ENCODE measurements at places on chromosomes 4 and X. TPM values are rescaled to one million over a fixed set of nuclear protein-coding genes. Genes with fewer than 3 reads are reported as not detected.

CTAG1A gene
- not detected for total RNA-seq

UGT2A1 gene
- total RNA-seq: not detected

SASH3 gene
- total RNA-seq: 254 TPM

CMC4 gene
- total RNA-seq: 4.7 TPM

PWWP3B gene
- total RNA-seq: not detected

FAM47B gene
- total RNA-seq: not detected

ASB11 gene
- total RNA-seq: not detected

TCEAL3 gene
- 2.1 TPM for total RNA-seq

SPANXN4 gene
- not detected for total RNA-seq

PROM1 gene
- not detected for total RNA-seq

FAM184B gene
- not detected for total RNA-seq

ARMCX1 gene
- 0.12 TPM for total RNA-seq

DOK7 gene
- not detected for total RNA-seq

TDO2 gene
- not detected for total RNA-seq

DNA sequence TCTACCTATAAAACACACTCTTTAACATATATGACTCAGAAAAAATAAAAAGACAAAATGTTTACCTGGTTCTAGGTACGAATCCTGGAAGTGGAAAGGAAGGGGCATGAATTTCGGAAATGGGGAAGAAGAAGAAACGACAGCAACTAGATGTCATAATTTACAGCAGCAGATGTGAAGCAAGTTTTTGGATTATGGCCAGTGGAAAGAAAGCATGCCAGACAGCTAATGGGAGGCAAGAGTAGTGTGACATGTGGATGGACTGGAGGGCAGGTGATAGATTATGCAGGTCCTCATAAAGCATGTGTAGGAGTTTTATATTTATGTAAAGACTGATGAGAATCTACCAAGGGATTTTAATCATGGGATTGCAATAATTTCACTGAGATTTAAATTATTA lies 279.0 kb upstream of the TACR3 start:
- no peaks in the 10 kb centered on the region for H3K4me1 ChIP-seq
- H3K27me3 ChIP-seq: no peaks in the 10 kb centered on the region
- H3K4me3 ChIP-seq: no peak overlapping the region
- no peak for DNase-seq

- H3K4me1 ChIP-seq: no peaks in the 10 kb centered on the region
- no peak overlapping the region for H3K4me3 ChIP-seq
- no peak overlapping the region for H3K27ac ChIP-seq
- H3K36me3 ChIP-seq: no peaks in the 10 kb centered on the region
- peaks cover 4% of the 10 kb centered on the region for H3K27me3 ChIP-seq
Measured at GRCh38 chrX:123399709-123400108, 215.6 kb downstream of the GRIA3 start.

DNA sequence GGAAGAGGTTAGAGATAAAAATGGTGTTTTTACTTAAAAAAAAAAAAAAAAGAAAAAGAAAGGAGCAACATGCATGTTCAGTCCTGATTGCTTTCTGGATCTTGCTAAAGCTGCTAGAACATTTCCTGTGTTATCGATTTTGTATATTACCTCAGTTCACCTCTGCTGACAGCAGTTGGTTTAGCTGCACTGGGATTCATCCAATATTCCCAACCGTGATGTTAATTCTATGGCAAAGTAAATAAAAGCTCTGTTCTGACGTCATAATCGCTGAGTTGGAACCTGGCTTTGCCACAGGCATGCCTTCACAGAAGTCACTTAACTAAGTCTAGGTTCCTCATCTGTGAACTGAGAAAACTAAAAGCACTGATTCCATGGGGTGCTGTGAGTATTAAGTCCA lies 90.7 kb upstream of the SORBS2 start:
- H3K27me3 ChIP-seq: no peaks in the 10 kb centered on the region
- no peaks in the 10 kb centered on the region for H3K4me1 ChIP-seq
- no peak for DNase-seq
- H3K27ac ChIP-seq: no peak overlapping the region
- H3K36me3 ChIP-seq: no peaks in the 10 kb centered on the region

DNA sequence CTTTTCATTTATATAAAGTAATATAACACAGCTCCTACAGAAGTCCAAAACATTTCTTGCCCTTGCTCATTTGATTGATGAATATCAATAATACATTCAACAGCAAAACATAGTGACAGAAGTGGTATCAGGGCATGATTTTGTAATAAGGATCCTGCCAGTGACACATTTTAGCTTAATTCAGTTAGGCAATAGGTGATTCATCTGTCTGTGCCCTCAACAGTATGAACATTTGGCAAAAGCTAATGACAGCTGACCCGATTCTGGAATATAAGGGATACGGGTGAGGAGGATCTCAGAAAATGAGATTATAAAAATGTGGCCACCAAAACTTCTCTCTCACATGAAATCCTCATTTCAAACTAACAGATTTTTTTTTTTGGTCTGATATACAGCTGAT lies 294.0 kb downstream of the CAMK2D start:
- H3K4me3 ChIP-seq: no peak overlapping the region
- no peak overlapping the region for H3K27ac ChIP-seq

- H3K36me3 ChIP-seq: no peaks in the 10 kb centered on the region
- DNase-seq: no peak
- no peaks in the 10 kb centered on the region for H3K4me1 ChIP-seq
- no peak overlapping the region for H3K4me3 ChIP-seq
- no peaks in the 10 kb centered on the region for H3K27me3 ChIP-seq
- no peak overlapping the region for H3K27ac ChIP-seq
Measured at GRCh38 chr4:166324321-166324720, 451.3 kb downstream of the TLL1 start.

GRCh38 chrX:41108463-41109205 lies 23.4 kb downstream of the USP9X start:
- no peaks in the 10 kb centered on the region for H3K27me3 ChIP-seq
- peaks cover 50% of the 10 kb centered on the region for H3K4me1 ChIP-seq
- no peak for DNase-seq
- H3K27ac ChIP-seq: no peak overlapping the region
- H3K4me3 ChIP-seq: no peak overlapping the region
- H3K36me3 ChIP-seq: peaks cover 12% of the 10 kb centered on the region

DNA sequence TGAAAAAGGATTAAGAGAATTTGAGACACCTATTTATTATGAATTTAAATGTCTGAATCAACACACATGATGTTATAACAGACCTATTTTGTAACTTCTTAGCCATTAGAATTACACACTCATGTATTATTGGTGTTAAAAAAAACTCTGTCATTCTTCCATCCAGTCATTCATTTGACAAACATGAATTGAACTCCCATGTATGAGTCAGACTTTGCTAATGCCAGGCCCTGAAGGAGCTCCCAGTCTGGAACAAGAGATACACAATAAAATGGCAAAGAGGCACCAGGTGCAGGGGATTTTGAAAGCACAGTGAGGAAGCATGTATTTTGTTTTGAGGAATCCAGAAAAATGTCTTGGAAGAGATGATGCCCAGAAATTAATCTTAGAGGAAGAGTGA lies 87.7 kb upstream of the EFHC2 start:
- no peak for DNase-seq
- H3K27me3 ChIP-seq: no peaks in the 10 kb centered on the region
- H3K4me1 ChIP-seq: no peaks in the 10 kb centered on the region
- no peak overlapping the region for H3K4me3 ChIP-seq

GRCh38 chrX:9188117-9188516 lies 154.2 kb upstream of the FAM9B start:
- no peak overlapping the region for H3K4me3 ChIP-seq
- H3K4me1 ChIP-seq: no peaks in the 10 kb centered on the region
- DNase-seq: no peak
- H3K36me3 ChIP-seq: no peaks in the 10 kb centered on the region

DNA sequence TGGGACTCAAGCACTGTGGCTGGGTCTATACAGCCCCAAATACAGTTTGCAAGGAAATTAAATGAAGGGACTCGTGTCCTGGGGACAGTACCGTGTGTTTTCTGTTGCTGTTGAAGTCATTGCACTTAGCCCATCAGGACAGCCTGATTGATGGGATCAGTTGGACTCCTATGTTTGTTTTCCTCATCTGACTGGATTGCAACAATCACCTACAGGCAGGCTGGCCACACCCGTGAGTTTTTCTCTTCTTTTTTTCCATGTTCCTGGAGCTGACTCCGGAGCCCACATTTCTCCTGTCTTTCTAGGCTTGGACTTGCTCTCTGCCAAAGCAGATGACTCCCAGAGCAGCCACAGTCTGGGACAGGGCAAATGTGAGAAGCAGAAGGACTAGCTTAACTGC lies 38.1 kb downstream of the RTL9 start:
- DNase-seq: no peak
- no peaks in the 10 kb centered on the region for H3K4me1 ChIP-seq
- H3K27me3 ChIP-seq: no peaks in the 10 kb centered on the region
- no peaks in the 10 kb centered on the region for H3K36me3 ChIP-seq
- no peak overlapping the region for H3K27ac ChIP-seq
- H3K4me3 ChIP-seq: no peak overlapping the region

DNA sequence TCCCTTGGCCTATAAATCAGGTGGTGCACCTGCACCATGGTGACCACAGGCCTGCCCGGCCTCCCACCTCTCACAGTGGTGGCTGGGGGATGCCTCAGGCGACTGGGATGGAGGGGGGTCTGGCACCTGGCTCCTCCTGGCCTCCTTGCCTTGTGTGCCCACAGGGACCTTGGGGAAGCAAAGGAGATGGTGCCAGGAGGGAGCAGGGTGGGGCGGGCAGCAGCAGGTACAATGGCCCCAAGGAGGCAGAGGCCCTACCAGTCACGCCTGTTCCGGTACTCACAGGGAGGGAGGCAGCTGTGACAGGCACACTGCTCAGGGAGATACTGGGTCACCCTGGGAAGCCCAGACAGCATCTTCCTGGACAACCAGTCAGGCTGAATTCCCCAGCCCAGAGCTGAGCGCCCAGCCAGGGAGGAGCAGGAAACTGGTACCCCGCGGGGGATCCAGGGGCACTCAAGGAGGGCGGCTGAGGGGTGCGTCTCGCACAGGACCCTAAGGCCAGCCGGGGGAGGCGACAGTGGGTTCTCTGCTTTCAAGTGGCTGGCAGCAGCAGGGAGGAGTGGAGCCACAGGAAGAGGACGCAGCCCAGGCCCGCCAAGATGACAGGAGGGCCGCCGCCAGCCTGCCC lies 1.2 kb upstream of the TREX2 start:
- H3K36me3 ChIP-seq: no peaks in the 10 kb centered on the region
- no peak for DNase-seq
- H3K4me1 ChIP-seq: no peaks in the 10 kb centered on the region
- no peaks in the 10 kb centered on the region for H3K27me3 ChIP-seq
- no peak overlapping the region for H3K27ac ChIP-seq

DNA sequence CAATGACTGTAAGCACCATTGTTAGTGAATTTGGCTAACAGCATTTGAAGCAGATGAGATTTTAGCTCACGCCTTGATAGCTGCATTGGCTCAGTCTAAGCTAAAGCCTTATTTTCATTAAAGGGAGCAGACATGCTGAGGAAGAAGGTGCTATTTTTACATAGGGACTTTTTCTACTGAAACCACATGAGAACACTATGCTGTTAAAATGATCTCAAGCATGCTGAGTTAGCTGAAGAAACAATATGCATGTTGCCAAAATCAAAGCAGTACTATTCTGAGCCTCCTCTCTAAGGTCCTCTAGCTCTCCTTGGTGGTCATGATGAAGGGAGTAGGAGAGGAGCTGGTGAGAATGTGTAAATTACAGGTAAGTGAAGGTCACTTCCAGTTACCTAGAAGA lies 134.4 kb upstream of the JADE1 start:
- no peak overlapping the region for H3K4me3 ChIP-seq
- H3K27me3 ChIP-seq: no peaks in the 10 kb centered on the region
- DNase-seq: no peak
- no peaks in the 10 kb centered on the region for H3K4me1 ChIP-seq

DNA sequence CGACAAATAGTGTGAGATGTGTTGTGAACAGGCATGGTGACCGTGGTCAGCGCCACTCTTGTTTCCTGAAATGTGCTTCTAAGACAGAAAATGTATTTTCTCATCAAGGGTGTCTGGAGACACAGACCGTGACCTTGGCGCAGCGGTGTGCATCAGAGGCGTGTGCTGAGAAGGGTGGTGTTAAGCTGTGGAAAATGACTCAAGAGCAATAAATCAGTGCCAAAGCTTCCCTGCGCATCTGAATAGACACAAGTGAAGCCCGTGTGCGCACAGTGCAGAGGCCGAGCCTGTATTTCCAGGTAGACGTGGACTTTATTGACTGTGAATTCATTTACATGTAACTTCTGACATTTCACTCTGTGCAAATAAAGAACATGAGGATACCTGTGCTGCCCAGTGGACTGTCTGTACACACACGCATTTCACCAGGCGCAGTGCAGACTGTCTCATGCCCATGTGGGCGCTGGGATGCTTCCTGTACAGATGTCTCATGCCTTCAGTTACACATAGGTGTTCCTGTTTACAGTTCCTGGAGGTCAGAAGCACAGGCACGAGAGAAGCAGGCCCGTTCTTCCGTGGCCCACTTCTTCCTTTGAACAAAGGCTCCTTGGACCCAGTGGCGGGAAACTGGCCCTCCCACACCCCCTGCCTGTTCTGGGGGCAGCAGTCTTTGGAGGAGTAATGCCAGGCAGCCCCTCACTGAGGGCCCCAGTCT lies 31.9 kb downstream of the NSG1 start:
- peak overlapping the region; percentile 28 for H3K4me3 ChIP-seq
- H3K36me3 ChIP-seq: peaks cover 30% of the 10 kb centered on the region
- DNase-seq: peak; percentile 16

GRCh38 chrX:53312946-53313727 lies 31.8 kb upstream of the IQSEC2 start:
- H3K27ac ChIP-seq: no peak overlapping the region
- peaks cover 1% of the 10 kb centered on the region for H3K4me1 ChIP-seq
- DNase-seq: peak; percentile 56
- no peak overlapping the region for H3K4me3 ChIP-seq

Measured in activated CD4-positive, alpha-beta T cell treated with anti-CD3 and anti-CD28 coated beads, Interleukin-2, amount 10 ng/mL, durations not matched to agents 7 days and 5 days (primary cell).